ENCODE measurements at places on chromosomes 7 and 10.
A peak's percentile ranks its signal among the peaks of the same experiment; 100 is the strongest.

GRCh38 chr10:108735380-108735779 lies 1187.9 kb downstream of the XPNPEP1 start:
- DNase-seq, result no peak

DNA sequence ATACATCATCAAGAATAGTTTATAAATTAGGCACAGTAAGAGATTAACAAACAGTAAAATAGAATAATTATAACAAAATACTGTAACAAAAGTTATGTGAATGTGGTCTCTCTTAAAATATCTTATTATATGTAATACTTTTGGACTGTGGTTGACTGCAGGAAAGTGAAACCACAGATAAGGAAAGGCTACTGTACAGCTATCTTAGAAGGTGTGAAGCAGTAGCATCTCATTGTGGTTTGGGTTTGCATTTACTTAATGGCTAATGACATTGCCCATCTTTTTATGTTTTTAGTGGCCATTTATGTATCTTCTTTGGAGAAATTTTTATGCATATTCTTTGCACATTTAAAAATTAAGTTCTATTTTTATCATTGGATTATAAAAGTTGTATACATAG lies 296.4 kb upstream of the MAGI2 start:
- DNase-seq, result no peak

DNA sequence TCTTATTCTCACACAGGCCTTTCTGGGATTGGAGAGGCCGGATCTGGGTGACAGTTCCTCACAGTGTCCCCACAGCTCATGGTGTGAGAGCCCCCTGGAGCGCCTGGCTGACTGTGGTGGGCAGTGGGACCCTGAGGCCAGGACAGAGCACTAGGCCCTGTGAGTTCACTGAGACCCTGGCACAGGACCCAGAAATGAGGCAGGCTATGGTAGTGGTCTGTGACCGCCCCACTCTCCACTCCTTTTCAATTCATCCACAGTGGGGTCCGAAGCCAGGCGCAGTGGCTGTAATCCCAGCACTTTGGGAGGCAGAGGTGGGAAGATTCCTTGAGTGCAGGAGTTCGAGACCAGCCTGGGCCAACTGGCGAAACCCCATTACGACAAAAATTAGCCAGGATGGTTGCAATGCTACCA lies 95.9 kb upstream of the TNRC18 start:
- no peak for DNase-seq

DNA sequence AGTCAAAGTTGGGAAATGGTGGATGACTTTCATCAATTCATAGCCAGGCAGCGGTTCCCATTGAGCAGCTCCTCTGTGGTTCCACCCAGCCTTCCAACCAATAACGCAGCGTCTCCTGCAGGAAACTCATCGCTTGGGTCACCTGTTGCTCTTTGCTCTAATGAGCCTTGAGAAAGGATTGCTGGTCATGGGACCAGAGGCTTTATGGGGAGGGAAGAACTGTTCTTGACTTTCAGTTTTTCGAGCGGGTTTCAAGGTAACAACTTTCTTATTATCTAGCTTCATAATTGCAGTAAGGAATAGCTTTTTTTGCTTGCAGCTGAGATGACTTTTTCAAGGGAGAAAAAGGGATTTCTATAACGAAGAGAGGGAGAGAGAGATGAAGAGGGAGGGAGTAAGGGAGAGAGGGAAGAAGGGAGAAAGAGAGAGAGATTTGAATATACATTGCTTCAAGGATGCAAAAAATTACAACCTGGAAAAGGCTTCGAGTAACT lies 405 bp upstream of the ENTPD1 start:
- no peak for DNase-seq

DNA sequence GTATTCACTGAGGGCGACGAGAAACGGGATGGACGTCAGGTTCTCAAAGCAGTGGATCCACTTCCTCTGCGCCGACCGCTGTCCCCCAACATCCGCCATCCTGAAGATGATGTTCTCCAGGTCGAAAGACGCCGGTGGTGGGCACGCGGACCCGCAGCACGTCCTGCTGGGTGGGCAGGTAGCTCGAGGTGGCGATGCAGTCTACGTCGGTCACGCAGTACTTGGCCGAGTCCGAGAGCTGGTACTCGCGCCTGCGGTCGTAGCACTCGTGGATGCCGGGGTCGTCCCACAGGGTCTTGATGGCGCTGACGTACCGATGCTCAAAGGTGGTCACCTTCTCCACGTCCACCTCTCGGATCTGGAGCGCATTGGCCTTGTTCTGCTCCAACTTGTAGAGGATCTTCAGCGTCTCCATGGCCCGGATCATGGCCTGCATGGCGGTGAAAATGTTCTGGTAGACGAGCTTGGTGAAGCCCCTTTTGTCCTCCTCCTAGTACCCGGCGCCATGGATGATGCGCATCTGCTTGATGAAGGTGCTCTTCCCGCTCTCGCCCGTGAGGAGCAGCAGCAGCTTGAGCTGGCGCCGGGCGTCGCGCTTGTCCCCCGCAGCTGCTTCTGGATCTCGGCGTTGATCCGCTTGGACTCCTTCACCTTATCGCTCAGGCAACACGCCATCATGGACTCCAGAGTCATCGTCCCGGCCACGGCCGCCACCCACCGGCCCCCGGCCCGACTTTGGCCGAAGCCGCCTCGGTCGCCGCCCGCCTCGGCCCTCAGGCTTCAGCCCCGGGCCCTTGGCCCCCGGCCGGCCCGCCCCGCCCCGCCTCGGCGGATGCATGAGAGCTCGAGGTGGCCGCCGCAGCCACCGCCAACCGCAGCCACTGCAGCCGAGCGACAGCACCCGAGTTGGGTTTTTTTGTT lies 122.9 kb upstream of the KCTD7 start:
- no peak for DNase-seq

DNA sequence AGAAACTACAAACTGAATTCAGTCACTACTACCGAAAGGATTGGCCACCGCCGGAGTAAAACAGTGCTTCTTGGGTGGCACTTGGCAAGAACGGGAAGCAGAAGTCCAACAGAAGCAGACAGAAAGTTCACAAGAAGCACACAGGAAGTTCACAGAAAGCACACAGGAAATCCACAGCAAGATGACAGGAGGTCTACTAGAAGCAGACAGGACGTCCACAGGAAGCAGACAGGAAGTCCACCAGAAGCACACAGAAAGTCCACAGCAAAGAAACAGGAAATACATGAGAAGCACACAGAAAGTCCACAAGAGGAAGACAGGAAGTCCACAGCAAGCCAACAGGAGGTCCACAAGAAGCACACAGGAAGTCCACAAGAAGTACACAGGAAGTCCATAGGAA lies 399.2 kb upstream of the AUTS2 start:
- DNase-seq, result no peak

DNA sequence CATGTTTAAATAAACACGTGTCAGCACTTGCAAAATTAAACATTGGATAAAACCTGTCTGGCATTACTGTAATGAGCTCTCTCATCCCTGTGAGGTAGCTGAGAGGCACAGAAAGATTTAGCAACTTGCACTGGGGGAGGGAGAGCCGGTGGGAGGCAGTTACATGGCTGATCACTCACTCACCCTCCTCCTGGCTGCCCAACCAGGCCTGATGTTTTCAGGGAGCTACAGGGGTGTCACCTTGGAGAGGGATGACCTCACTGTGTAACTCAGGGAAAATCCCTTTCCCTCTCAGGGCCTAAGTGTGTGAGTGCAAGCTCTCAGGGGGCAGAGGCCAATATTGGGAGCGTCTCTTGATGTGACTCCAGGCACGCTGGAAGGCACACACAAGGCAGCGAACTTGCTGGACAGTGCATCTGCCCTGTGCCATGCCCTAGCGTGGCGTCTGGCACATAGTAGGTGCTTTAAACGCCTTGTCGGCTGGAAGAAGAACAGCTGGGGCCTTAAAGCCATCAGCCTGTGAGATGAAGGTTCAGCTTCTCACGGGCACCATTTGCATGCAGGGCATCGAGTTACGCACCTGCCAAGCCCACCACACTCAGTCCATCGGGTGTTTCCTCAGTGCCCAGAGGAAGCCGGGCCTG lies 51.1 kb downstream of the ELFN1 start:
- no peak for DNase-seq

DNA sequence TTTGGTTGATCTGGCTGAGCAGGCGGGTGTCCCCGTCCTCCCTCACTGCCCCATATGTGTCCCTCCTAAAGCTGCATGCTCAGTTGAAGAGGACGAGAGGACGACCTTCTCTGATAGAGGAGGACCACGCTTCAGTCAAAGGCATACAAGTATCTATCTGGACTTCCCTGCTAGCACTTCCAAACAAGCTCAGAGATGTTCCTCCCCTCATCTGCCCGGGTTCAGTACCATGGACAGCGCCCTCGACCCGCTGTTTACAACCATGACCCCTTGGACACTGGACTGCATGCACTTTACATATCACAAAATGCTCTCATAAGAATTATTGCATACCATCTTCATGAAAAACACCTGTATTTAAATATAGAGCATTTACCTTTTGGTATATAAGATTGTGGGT lies 26.9 kb upstream of the TRIM56 start:
- peak; percentile 17 for DNase-seq

DNA sequence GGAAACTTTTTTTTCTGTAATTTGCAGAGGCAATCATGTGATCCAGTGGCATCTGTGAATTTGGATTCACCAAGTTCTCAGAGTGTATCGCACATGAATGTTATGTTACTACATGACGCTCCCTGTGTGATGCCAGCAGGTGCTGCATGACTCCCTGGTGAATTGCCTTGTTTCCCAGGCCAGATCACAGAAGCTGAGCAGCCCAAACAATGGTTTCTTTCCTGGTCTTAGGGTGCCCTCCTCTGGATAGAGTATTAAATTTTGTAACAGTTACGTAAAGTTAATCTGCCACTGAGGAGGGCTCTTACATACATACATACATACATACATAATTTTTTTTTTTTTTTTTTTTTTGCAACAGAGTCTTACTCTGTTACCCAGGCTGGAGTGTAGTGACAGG lies 3.6 kb downstream of the ZSCAN21 start:
- no peak for DNase-seq

Measured in stimulated activated CD8-positive, alpha-beta memory T cell treated with anti-CD3 and anti-CD28 coated beads, Interleukin-4, amount 100 ng/mL, for 1 hour (primary cell).